ENCODE measurements at places on chromosomes 3 and 15. TPM values are rescaled to one million over a fixed set of nuclear protein-coding genes. Genes with fewer than 3 reads are reported as not detected.

- no peak for DNase-seq
Observed at GRCh38 chr15:54577476-54578250, 599.4 kb downstream of the UNC13C start.

- DNase-seq, result no peak
Observed at GRCh38 chr3:130323503-130323902, 22.0 kb upstream of the COL6A5 start.

DNA sequence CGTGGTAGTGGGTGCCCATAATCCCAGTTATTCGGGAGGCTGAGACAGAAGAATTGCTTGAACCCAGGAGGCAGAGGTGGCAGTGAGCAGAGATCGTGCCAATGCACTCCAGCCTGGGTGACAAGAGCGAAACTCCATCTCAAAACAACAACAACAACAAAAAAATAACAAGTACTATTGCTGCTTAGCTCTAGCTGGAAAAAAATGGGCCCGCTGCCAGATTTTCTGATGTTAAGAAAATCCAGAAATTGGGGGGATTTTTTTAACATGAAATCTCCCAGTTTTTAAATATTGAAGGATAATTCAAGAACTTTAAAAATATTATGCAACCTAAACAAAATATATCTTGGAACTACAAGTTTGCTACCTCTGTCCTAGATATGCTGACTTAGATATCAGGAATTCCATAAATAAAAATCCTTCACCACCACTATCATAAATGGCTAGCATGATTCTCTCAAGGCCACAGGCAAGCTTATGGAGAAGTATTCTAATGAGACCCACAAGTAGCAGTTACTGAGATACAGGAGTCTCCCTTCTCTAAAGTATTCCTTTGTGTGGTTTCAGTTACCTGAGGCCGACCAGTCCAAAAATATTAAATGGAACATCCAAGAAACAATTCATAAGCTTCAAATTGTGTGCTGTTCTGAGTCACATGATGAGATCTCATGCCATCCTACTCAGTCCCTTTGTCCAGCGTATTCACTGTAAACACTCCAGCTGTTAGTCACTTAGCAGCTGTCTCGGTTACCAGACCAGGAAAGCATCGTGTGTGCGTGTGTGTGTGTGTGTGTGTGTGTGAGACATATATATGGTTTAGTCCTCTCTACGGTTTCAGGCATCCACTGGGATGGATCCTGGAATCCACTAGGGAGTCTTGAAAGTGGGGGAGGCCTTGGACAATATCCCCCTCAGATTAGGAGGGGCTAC, 277.2 kb downstream of the TBL1XR1 start:
- DNase-seq, result no peak

DNA sequence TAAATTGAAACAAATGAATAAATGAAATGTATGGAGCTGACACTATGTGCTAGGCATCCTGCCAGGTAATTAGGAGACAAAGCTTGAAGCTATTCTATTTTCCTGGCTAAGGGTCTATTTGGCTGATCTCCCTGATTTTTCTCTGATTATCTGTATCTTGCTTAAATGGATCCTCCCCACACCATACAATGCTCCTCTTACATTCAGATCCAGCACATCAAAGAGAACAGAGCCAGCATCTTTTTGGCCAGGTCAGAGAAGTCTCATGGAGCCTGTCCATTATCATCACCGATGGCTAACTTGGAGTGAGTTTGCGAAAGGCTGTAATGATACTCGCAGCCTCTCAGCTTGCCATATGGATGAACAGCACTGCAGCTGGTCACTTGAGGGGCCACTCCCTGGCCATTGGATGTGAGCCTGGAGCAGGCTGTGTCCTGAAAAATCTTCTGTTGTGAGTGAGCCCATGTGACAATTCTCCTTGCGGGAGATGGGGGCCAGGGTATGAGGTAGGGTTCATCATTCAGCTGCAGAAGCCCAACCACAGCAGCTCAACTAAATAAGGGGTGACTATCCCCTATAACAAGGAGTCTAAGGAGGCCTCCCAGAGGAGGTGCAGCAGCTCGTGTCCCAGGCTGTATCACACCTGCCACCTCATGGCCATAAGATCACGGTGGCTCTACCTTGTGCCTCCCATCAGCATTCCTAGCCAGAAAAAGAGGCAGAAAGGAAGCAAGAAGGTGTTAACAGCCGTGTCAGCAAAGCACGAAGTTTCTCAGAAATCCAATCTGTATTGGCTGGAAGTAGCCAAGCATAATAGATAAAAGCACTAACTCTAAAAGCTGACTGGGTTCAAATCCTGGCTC, 69.3 kb upstream of the ST8SIA2 start:
- no peak for DNase-seq

DNA sequence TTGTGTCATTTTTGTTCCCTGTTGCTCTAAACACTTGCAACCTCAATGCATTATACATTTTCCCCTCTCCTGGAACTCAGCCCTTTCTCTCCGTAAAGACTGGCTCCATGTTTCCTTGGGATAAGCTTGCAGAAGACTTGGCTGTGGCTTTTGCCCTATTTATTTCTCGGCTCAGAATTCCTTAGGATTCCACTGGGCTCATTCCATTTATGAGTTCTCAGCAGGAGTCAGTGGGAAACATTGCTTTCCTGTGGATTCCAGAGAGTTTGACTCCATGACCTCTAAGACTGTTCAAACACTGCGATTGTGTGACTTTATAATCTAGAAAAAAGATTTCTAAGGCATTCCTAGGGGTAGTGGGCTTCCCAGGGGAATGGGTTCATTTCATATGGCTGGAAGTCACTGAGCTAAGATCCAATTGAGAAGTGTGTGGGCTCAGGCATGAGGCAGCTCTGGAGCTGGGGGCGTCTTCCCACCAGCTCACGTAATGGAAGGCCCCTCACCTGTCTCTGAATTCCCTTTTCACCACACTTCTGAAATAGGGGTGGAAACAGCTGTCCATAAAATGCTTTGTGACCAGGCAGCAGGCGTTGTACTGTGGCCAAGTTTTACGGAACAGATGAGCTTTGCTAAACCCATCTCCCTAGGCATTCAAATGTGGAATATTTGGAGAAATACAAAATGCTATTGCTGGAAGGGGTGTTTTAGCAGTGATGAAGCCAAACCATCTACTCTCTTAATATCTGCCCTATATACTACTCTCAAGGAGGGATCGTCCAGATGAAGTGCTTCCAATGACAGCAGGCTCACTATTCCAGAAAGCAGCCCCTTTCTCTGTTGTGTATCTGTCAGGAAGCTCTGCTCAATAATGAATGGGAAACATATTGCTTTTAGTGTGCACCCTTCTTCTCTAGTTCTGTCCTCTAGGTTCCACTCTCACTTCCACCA, 91.8 kb upstream of the BCL6 start:
- no peak for DNase-seq

- DNase-seq, result no peak
Observed at GRCh38 chr3:72054976-72055375, 270.0 kb upstream of the PROK2 start.

GRCh38 chr3:106086636-106087035, 217.8 kb upstream of the CBLB start:
- no peak for DNase-seq

DNA sequence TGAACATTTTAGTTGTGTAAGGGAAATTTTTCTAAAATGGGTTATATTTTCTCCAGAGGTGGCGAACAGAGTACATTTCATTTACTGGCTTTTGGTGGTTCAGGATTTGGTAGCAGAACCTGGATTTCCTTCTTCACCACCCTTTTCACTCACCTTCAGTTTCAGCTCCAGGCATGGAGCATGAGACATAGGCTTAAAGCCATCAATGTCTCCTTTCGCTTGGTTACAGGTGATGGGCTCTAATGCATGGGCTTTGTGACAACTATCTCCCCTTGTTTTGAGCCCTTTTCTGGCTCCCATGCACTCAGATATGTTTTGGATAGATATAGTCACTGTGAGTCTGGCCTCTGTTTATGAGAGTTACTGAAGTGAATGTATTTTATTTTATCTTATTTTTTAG, 96.6 kb upstream of the ANKRD28 start:
- DNase-seq, result no peak

DNA sequence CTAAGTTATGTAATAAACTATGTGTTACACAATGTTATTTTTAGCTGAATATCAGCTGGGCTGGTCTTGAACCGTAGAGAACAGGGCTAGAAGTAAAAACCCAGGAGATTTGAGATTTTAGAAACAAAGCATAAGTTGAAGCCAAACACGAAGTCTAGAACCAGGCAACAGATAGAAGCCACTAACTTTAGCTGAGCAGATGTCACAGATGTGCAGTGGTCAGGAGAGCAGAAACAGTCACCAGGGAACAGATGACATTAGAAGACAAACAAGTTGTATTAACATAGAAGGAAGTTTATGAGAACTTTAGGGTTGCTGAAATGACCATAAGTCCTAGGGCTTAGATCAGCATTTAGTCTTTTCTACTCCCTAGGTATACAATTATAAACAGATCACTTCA, 731.0 kb downstream of the ZNF385D start:
- DNase-seq, result no peak

DNA sequence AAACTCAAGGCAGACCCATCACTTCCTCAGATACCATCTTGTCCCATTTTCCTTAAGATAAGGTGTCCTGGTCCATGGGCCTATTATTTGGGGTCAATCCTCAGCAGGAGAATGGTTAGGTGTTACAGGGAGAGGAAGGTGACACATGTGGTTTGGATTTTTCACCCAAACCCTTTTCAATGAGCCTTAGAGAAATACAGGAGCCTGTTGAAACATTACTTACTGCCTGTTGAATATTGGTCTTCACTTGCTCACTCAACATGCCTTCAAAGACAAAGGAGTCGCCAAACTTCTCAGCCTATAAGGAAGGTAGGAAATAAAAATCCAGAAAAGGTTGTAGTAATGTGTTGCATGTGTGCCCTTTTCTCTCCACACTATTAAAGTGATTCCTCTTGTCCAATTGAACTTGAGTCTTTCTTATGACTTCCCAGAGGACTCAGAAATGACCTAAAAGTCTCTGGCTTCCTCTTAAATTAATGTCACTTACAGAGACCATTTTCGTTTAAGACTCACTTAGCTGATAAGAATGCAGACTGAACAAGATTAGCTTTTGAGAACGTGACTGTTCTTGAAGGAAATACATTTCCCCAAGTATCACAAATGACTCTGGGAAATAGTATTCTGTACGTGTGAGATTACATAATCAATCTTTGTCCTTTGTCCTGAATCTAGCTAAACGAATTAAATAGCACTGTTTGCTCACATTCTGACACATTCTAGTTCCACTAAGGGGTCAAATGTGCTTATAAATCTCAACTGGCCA, 17.8 kb downstream of the SUMF1 start:
- no peak for DNase-seq

GRCh38 chr3:3080309-3080708, 29.9 kb downstream of the IL5RA start:
- no peak for DNase-seq

- no peak for DNase-seq
Observed at GRCh38 chr3:16190704-16191103, 16.2 kb downstream of the GALNT15 start.

GRCh38 chr3:145578471-145578870, 582.5 kb downstream of the PLOD2 start:
- no peak for DNase-seq

DNA sequence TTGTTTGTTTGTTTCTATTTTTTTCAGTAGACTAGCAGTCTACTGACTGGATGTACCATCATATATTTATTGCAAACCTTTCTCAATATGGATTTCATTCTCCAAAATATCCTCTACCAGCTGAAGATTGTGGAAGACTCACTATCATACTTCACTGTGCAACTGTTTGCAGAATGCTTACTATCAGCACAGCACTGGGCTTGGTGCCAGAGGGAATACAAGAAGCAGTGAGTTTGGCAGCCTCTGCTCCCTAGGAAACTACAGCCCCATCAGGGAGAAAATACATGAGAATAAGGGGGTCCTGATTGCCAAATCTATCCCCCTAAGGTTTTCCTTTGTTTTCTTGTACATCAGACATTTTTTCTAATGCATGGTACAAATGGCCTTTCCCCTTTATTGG, 27.5 kb downstream of the AQP9 start:
- no peak for DNase-seq

DNA sequence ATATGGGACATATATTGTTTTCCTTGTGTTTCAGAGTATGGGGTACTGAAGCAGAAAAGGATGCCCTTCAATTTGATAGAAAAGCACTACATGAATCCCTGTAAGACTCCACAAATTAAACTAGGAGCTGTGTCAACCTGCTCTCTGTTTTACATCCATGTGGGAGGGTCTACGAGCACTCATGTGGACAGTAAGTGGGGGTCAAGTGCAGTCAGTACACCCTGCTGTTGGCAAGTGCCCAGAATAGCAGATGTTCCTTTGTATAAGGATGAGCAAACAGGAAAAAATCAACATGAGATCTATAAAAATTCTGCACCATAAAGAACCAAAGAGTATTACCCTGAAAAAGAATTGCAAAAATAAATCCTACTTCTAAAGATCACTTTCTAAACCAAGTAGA, 659.9 kb downstream of the SI start:
- no peak for DNase-seq

- DNase-seq, result no peak
Observed at GRCh38 chr15:72175186-72176044, 22.2 kb downstream of the GRAMD2A start.

Gene PP2D1
- polyA plus RNA-seq, result not detected

Gene FBXW12
- polyA plus RNA-seq, result 0.85 TPM

Gene GRAMD2A
- 0.66 TPM for polyA plus RNA-seq

Gene PRKAR2A
- 6.3 TPM for polyA plus RNA-seq

Gene TRIM69
- 2.9 TPM for polyA plus RNA-seq

Gene ADAMTSL3
- polyA plus RNA-seq, result 0.35 TPM

Gene CSTA
- not detected for polyA plus RNA-seq

All from H1 (cell line).